ENCODE measurements at places on chromosomes 5 and 9.

- no peak for DNase-seq
Observed at GRCh38 chr5:92371889-92372235, 988.7 kb upstream of the ARRDC3 start.

DNA sequence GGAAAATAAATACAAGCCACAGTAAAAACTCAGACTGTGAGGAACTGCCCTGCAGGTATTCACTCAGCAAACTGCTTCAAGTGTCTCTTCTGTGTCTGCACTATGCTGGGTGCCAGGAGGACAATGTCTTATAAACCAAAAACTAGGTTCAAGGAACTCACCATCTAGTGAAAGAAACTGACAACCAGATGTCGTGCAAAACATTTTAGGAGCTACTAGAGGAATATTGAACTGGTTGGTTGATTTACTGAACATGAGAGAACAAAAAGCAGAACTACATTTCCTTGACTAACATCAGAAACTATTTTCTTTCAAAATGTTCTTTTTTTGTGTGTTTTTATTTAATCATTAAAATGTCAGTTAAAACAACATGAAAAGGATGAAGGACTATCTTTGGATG is 35.2 kb downstream of the ZNF366 start:
- DNase-seq = no peak

DNA sequence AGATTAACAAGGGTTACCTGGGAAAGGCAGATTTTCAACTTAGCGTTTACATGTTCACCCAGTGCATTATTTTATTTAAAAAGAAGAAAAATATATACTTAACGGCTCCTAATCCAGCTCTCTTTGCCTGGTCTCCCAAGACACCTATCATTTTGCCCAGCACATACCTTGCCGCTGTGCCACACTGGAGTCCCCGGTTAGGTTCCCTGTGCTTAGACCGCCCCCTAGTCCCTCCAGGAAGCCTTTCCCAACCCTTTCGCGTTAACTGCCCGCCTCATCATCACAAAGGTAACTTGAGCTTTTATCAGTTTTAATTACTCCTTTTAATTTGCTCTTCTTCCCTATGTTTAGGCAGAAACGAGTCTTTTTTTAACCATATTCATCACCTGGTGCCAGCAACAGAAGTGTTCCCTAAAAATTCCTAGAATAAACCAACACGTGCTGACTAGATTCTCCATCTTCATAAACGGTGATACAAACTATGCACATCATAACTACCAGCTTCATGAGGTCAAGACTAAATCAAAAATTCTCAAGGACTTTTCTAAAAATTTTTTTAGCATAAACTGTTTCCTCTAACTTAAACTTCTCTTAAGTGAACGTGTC is 19.7 kb downstream of the DNAJA1 start:
- no peak for DNase-seq

- no peak for DNase-seq
Observed at GRCh38 chr5:161372682-161373344, 173.7 kb downstream of the GABRB2 start.

- DNase-seq = no peak
Observed at GRCh38 chr9:134306636-134307600, 19.3 kb upstream of the RXRA start.

DNA sequence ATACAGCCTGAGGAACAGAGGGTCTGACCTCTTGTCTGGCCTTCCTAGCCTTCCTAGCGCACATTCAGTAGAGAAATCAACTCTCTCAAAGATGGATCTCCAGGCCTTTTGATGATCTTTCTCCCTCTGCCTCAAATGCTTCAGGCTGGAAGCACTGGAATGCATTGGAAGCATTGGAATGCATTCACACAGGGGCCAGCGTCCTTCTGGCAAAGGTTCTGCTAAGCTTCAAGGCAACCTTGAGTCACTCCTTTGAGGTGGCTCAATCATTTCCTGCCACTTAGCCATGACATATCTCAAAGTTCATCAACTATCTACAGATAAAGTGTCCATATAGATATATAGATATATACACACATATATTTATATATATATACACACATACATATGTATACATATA is 42.9 kb downstream of the OR2K2 start:
- DNase-seq = no peak

- no peak for DNase-seq
Observed at GRCh38 chr5:126358525-126358924, 64.7 kb upstream of the GRAMD2B start.

DNA sequence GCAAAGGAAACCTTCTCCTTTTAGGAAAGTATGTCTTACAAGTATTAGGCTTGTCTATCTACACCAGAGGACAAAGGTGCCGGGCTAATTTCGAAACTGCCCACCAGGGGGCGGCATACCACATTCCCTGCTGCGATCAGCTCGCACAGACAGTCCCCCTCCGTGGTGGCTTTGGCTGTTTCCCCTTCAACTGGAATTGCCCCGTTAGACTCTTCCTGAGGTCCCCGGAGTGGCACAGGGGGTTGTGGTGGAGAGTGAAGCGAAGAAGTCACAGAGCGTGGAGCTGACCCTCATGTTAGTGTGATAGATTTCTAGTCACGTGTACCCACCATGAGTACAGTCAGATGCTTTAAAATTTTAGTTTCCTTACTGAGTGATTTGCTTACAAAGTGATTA is 17.5 kb downstream of the PTTG1 start:
- DNase-seq = peak; percentile 86

DNA sequence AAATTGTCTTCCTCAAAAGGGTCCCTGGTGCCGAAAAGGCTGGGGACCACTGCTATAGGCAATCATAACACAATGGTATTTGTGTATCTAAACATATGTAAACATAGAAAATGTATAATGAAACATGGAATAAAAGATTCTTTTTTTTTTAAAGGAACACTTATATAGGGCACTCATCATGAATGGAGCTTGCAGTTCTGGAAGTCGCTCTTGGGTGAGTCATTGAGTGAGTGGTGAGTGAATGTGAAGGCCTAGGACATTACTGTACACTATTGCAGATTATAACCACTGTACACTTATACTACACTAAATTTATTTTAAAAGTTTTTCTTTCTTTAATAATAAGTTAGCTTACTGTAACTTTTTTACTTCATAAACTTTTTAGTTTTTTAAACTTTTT is 176.4 kb downstream of the ARRDC3 start:
- DNase-seq = no peak

Data from stimulated activated CD8-positive, alpha-beta memory T cell treated with anti-CD3 and anti-CD28 coated beads, Interleukin-4, amount 100 ng/mL, for 1 hour (primary cell).